ENCODE measurements at places on chromosomes 11 and 22. TPM values are rescaled to one million over a fixed set of nuclear protein-coding genes. Genes with fewer than 3 reads are reported as not detected.

The PDE3B gene
- total RNA-seq, result not detected

The MRGPRX3 gene
- total RNA-seq, result not detected

The CSRP3 gene
- total RNA-seq, result not detected

The OR4A16 gene
- not detected for total RNA-seq

The APOBEC3B gene
- 2.3 TPM for total RNA-seq
